ENCODE measurements at places on chromosomes 7 and 10. TPM values are rescaled to one million over a fixed set of nuclear protein-coding genes. Genes with fewer than 3 reads are reported as not detected.

GRCh38 chr10:62268027-62268398, 631 bp downstream of the RTKN2 start:
- DNase-seq: no peak

DNA sequence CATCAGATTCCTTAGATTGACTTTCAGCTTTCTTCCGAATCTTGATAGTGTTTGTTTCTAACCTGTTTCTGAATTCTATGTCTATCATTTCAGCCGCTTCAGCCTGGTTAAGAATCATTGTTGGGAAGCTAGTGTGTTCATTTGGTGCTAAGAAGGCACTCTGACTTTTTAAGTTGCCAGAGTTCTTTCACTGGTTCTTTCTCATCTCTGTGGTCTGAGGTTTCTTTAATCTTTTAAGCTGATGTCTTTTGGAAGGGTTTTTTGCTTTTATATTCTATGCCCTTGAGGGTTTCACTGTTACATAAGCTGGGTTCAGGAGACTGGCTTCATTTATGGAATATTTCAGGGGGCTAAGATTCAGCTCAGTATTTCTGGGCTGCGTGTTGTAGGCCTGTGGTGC, 104.5 kb upstream of the PRSS58 start:
- DNase-seq: no peak

- no peak for DNase-seq
Observed at GRCh38 chr7:30627026-30627425, 32.3 kb downstream of the GARS1 start.

DNA sequence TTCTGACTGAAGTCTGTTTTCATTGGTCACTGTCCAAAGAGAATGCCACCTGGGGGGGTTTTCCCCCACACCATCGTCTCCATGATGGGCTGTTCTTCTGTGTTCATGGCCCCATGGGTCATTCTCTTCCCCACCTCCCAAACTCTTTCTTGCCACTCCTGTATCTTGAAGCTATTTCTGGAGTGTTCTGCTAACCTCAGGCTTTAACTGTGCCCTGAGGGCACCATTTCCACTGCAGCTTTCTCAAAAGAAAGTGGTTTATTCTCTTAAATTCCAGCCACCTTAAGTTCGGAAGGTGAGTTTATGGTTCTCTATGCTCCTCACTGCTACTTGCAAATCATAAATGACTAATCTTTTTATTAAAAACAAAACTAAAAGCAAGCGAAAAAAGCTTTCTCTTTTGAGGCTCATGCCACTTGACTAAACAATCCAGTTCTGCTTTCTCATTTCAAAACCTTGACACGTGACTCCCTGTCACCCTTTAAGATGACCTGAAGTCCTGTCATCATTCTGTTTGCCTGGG, 7.4 kb upstream of the APBB1IP start:
- no peak for DNase-seq

LSM5 gene
- 183 TPM for total RNA-seq

ACHE gene
- 0.18 TPM for total RNA-seq
